ENCODE measurements at places on chromosomes 4 and X. TPM values are rescaled to one million over a fixed set of nuclear protein-coding genes. Genes with fewer than 3 reads are reported as not detected.

The DIAPH2 gene
- total RNA-seq = 12.5 TPM

The SMR3B gene
- not detected for total RNA-seq

The MTHFD2L gene
- total RNA-seq = 25.6 TPM

The OPHN1 gene
- 11.5 TPM for total RNA-seq

The NRK gene
- total RNA-seq = 0.67 TPM

The SLC38A5 gene
- total RNA-seq = 9.9 TPM

The RNF128 gene
- 46.5 TPM for total RNA-seq

The TMEM271 gene
- not detected for total RNA-seq

The PRDM8 gene
- 1.3 TPM for total RNA-seq

The RNF212 gene
- total RNA-seq = 31.1 TPM

The CT83 gene
- not detected for total RNA-seq

The CT47B1 gene
- not detected for total RNA-seq

The CENPC gene
- total RNA-seq = 33.2 TPM

All from thyroid gland (tissue), 4 donors.